NT2/D1 (cell line): ENCODE measurements at places on chromosomes 6 and 20.

DNA sequence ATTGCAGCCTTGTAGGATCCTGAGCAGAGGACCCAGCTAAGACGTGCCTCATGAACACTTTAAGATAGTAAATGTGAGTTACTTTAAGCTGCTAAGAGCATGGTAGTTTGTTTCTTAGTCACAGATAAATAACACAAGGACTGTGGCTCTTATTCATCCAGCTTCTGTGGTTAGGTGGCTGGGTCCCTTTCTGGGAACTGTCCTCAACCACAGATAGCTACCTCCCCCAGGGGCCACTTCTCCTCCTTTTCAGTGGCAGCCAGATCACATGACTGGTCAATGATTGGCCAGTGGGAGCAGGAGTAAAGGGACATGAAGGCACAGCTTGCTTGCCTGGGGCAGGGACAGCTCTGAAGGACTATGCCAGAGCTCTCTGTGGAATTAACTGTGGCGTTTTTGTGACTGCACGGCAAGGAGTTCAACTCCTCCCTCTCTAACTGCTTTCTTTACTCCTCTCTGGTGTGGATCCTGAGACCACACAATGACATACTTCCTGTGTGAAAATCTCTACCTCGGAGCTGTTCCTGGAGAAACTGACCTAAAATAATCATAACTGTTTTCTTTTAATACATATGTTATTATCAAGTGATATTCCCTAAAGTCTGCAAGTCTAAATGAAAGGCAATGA, 76.5 kb downstream of the NRN1 start:
- no peak for DNase-seq

GRCh38 chr6:62645274-62645673, 359.2 kb upstream of the KHDRBS2 start:
- no peak for DNase-seq

- no peak for DNase-seq
Measured at GRCh38 chr6:87922947-87923330, 124.7 kb upstream of the SPACA1 start.

DNA sequence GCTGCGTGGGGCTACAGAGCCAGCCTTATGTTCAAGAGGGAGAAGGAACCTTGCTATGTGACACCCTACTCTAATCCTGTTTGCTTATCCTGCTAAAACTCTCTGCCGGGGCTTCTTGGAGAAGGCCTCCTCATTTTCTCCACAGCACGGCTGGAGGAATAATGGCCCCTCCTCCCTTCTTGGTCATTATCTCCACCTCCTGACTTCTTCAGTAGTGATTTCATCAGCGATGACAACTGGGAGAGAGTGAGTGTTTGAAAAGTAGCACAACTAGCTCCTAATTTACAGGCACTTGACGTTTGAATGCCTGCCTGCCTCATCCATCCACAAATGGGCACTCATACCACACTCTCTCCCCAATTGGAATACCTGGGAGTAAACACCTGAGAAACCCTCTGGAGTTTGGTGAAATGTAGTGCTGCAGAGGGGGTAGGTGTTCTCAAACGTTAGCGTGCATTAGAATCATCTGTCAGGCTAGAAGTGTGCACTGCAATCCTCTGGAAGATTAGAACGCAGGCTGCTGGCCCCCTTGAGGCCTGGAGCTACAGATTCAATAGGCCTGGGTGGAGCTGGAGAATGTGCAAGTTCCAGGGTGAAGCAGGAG, 148.5 kb downstream of the FOXC1 start:
- no peak for DNase-seq

DNA sequence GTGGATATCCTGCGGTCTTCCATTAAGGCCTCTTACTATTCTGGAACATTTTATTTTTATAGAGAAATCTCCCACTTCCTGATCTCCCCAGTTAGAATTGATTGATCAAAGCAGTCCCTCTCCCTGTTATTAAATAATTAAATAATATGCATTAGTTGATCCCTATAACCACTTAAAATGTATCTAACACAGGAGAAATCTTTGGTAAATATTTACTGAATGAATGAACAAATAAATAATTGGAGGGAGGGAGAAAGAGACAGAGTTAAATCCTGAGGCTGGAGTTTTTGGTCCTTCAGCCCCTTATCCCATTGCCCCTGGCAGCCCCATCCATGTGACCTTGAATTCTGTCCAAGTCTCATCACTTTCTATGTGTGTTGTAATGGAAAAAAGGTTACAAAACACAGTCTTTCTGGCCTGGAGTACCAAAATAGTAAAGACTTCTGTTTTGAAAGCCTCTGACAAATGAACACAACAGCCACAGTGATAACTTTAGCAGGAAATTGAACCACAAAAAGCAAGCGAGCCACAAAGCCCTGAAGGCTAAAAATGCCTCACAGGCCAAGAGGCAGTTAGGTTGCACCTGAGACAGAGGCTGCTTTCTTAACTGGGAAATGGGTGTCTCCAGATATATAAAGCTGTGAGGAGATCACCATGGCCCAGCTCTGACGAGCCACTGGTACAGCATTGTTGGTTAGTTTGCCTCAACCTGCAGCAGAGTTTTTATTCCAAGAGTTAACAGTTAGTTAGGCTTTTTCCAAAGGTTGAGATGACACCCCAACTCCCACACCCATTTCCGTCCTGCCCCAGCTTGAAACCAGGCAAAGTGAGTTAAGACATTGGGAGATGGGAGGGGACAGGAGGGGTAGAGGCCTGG, 11.3 kb downstream of the NT5E start:
- DNase-seq: no peak

- no peak for DNase-seq
Measured at GRCh38 chr6:37135835-37136694, 33.9 kb upstream of the PIM1 start.

DNA sequence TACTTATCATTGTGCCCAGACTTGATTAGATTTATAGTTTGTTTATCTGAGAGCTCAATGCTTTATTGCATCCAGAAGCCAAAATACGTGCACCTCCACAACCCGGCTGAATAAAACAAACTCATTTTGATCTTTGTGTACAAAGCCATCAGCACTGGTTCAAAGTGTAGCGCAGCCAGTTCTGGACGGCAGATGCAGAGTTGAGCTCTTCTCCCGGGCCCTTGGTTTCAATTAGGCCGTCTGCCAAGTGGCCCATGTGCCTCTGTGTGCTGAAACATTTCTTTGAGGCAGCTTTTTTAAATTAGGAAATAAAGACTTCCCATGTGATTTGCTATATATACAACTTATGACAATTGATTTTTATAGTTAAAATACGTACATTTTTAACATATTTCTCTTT, 96.2 kb upstream of the RSPO3 start:
- DNase-seq: no peak

DNA sequence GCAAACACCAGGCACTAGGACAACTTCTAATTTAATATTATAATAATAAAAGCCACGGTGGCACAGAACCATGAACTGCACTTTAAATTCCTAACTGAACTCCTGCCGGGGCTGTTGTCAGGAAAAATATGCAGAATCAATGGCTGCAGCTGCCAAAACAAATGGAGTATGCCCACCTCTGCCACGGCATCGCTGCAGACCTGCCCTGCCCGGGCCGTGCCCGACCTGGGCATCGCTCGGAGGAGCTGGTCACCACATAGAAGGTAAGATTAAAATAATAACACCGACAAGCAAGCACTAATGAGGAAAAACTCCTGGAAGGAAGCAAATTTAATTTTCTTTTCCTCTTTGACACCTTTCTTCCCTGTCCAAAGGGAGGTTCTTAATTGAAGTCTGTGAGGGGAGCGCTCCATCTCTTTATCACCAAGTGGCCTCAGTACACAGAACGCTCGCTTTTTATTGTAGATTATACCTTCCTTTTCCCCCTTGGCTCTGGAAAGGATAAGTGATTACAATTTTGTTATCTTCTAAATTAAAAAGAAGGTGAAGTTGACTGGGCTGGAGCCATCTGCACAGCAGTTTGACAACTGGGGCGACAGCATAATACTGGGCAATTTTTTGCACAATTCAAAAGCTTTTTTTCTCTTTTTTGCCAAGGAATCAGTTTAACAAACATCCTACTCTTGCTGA, 351.3 kb downstream of the ZFAND3 start:
- DNase-seq: no peak

DNA sequence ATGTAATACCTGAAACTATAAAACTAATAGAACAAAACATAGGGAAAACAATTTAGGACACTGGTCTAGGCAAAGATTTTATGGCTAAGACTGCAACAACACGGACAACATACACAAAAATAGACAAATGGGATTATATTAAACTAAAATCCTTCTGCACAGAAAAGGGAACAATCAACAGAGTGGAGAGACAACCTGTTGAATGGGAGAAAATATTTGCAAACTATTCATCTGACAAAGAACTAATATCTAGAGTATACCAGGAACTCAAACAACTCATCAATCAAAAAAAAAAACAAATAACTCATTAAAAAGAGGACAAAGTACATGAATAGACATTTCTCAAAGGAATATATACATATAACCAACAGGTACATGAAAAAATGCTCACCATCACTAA, 174.5 kb downstream of the FNDC1 start:
- no peak for DNase-seq
